H9 (cell line): ENCODE measurements at places on chromosomes 1 and 21. TPM values are rescaled to one million over a fixed set of nuclear protein-coding genes. Genes with fewer than 3 reads are reported as not detected.

- H3K4me1 ChIP-seq: no peaks in the 10 kb centered on the region
- H3K27ac ChIP-seq: no peak overlapping the region
- H3K36me3 ChIP-seq: no peaks in the 10 kb centered on the region
- H3K27me3 ChIP-seq: no peaks in the 10 kb centered on the region
- DNase-seq: no peak
Measured at GRCh38 chr1:88661188-88661587, 22.9 kb upstream of the PKN2 start.

DNA sequence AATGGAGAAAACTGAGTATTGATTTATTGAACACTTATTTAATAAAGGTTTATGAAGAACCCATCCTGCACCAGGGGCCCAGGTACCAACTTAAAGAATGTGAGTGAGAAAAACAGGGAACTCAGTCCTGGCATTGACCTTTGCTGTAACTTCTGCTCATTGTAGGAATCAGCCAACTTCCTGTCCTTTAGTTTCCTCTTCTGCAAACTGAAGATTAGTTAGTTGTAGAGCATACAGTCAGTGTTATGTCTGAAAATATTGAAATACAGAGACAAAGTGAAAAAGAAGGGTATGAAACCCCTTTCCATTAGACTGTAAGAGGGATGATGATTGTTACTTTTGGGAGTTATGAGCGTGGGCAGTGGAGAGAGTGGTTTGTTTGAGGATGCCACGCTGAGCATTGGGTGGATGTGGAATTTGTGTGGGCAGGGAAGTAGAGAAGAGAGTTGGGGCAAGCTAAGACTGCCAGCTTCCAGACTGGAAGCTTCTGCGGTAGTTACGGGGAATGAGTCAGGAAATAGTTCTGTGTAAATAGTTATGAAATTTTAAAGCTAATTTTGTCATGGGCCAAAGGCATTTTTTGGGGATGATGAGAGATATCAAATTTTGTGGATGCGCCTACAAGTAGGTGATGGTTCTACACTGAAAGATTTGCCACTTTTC lies 89.2 kb downstream of the GPR88 start:
- H3K27me3 ChIP-seq: no peaks in the 10 kb centered on the region
- no peak overlapping the region for H3K27ac ChIP-seq
- H3K36me3 ChIP-seq: no peaks in the 10 kb centered on the region
- no peaks in the 10 kb centered on the region for H3K4me1 ChIP-seq
- no peak overlapping the region for H3K4me3 ChIP-seq

DNA sequence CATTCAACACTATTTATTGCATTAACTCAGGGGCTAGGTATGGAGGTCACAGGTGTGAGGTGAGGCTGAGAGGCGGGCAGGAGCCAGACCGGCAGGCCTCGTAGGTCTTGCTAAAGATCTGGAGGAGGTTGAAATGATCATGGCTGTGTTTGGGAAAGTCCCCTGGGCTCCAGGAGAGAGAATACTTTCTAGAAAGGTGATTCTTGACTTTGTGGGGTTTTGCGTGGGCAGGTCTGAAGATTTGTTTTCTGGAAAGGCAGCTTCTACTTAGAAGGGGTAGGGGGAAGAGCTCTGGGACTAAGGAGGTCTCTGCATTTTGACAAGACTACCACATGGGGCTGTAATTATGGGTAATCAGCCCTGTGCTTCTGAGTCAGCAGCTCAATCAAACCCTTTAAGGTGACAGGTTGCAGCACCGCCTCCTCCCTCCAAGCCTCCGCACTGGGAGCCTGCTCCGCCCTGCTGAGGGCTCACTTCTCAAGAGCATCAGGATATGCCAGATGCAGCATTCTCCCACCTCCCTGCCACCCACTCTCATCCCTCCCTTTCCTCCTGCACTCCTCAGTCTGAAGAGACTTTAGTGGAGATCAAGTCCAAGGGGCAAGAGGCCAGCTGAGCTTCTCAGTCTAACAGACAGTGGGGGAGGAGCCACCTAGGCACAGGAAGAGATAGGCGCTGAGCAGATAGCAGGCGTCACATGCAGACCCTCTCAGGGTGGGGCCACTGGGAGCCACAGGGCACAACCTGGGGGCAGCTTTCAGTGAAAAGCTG lies 30.5 kb downstream of the SLC30A1 start:
- no peak overlapping the region for H3K27ac ChIP-seq
- H3K27me3 ChIP-seq: no peaks in the 10 kb centered on the region
- H3K4me3 ChIP-seq: no peak overlapping the region
- peak; percentile 56 for DNase-seq
- no peaks in the 10 kb centered on the region for H3K36me3 ChIP-seq
- H3K4me1 ChIP-seq: no peaks in the 10 kb centered on the region

- no peak overlapping the region for H3K4me3 ChIP-seq
- no peak overlapping the region for H3K27ac ChIP-seq
- H3K4me1 ChIP-seq: no peaks in the 10 kb centered on the region
Measured at GRCh38 chr1:156533568-156534220, 33.1 kb upstream of the MEF2D start.

DNA sequence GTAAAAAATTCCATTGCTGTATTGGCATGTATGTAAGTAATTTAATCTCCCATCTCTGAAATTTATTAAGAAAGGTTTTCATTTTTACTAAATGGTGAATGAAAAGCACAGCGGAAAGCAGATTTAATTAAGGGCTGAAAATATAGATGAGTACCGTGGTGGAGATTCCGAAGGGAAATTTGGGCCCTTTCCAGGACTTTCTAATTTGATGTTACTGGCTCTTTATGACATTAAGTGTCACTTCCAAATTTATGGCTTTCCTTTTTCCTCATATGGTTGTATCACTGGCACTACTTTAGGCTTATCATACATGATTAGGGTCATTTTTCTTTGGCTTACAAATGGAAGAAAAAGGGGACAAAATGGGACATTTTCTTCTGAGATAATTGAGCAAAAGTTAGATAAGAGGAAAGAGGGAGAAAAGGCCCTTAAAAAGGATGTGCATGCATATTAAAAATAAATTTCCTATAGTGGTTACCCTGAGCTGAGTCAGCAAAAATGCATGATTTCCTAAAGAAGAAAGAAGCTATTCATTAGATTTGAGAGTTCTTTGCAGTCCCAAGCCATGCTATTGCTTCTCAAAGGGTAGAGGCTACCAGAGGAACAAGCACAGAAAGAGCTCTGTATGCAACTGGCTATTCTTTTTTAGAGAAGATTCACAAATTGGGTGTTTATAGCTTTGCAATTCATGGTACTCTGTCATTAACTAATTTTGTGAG lies 74.9 kb upstream of the CNIH3 start:
- DNase-seq: no peak
- peaks cover 6% of the 10 kb centered on the region; the same call in 2 of the 3 replicates for H3K36me3 ChIP-seq
- peaks cover 2% of the 10 kb centered on the region; the same call in 1 of the 2 replicates for H3K4me1 ChIP-seq
- no peaks in the 10 kb centered on the region for H3K27me3 ChIP-seq
- no peak overlapping the region for H3K4me3 ChIP-seq

DNA sequence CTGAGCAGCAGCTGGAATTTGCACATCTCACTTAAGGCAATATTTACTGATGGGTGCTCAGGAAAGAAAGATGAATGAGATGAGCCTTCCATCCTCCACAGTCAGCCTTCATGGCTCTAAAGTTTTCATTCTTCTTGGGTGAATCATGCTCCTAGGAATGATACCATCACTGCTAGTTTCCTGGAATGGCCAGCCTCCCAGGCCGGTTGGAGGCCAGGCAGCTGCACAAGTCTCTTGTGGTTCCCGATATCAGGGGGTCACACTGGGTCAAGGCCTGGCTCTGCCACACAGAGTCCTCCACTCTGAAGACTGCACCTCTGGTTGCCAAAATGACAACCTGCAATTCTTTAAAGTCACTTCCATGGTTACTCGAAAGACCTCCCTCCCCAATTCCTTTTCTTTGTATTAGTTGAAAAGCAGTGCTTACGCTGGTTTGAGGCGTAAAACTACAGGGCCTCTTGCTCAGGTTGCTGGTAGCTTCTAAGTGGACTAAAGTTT lies 46.2 kb upstream of the PALMD start:
- H3K36me3 ChIP-seq: no peaks in the 10 kb centered on the region
- H3K27me3 ChIP-seq: no peaks in the 10 kb centered on the region
- H3K27ac ChIP-seq: no peak overlapping the region
- H3K4me3 ChIP-seq: no peak overlapping the region
- no peaks in the 10 kb centered on the region for H3K4me1 ChIP-seq

The GIPC2 gene
- total RNA-seq: 0.85 and 0.90 TPM in 2 replicates

DNA sequence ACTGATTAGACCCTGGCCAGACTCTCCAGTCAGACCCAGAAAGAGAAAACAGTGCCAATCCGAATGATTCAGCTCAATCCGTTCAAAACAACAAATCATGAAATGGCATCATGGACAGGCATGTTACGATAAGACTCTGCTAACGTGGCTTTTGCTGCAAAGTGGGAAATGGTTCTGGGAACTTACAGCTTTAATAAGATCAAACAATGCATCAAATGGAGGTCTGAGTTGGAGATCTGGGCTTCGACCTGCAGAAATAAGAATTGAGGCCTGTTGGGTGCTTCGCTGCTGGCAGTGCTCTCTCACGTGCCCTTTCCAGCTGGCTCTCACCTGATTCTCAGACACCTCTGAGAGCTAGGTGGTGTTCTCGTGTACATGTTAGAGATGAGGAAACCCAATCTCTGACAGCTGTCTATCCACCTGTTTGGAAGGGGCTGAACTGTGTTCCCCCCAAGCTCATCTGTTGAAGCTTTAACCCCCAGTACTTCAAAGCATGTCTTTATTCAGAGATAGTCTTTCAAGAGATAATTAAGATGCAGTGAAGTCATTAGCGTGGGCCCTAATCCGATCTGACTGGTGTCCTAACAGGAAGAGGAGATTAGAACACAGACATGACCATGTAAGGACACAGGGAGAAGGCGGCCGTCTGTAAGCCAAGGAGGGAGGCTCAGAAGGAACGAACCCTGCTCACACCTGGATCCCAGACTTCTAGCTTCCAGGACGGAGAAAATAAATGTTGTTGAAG lies 45.5 kb upstream of the ETS2 start:
- no peak overlapping the region for H3K27ac ChIP-seq
- no peak for DNase-seq
- H3K36me3 ChIP-seq: no peaks in the 10 kb centered on the region
- H3K27me3 ChIP-seq: no peaks in the 10 kb centered on the region
- no peak overlapping the region for H3K4me3 ChIP-seq

The HAO2 gene
- 0.13 and 0.61 TPM in 2 replicates for total RNA-seq

The GBP2 gene
- not detected in 2 replicates for total RNA-seq

- no peak for DNase-seq
- no peak overlapping the region for H3K4me3 ChIP-seq
- H3K27ac ChIP-seq: no peak overlapping the region
- no peaks in the 10 kb centered on the region for H3K27me3 ChIP-seq
- H3K4me1 ChIP-seq: no peaks in the 10 kb centered on the region
Measured at GRCh38 chr1:67952071-67952470, 98.4 kb downstream of the DIRAS3 start.

- H3K4me1 ChIP-seq: no peaks in the 10 kb centered on the region
- H3K4me3 ChIP-seq: no peak overlapping the region
Measured at GRCh38 chr21:29419422-29419821, 120.7 kb downstream of the BACH1 start.

GRCh38 chr1:12141163-12141850 lies 25.5 kb upstream of the TNFRSF1B start:
- no peak for DNase-seq
- H3K36me3 ChIP-seq: no peaks in the 10 kb centered on the region
- no peaks in the 10 kb centered on the region for H3K4me1 ChIP-seq
- no peak overlapping the region for H3K27ac ChIP-seq

The ENAH gene
- 284 and 285 TPM in 2 replicates for total RNA-seq

GRCh38 chr1:66207484-66207883 lies 326.5 kb upstream of the SGIP1 start:
- no peak overlapping the region for H3K27ac ChIP-seq
- no peaks in the 10 kb centered on the region for H3K4me1 ChIP-seq
- peaks cover 7% of the 10 kb centered on the region for H3K36me3 ChIP-seq
- DNase-seq: no peak

The TMPRSS3 gene
- total RNA-seq: 0.31 and 0.44 TPM in 2 replicates

- no peaks in the 10 kb centered on the region for H3K4me1 ChIP-seq
- H3K36me3 ChIP-seq: peaks cover 49% of the 10 kb centered on the region
- H3K4me3 ChIP-seq: no peak overlapping the region
- DNase-seq: no peak
- H3K27me3 ChIP-seq: no peaks in the 10 kb centered on the region
- no peak overlapping the region for H3K27ac ChIP-seq
Measured at GRCh38 chr1:52424231-52424636, 19.8 kb downstream of the PRPF38A start.

- H3K4me1 ChIP-seq: no peaks in the 10 kb centered on the region; the same call in 1 of the 2 replicates
- no peaks in the 10 kb centered on the region for H3K27me3 ChIP-seq
- DNase-seq: peak; percentile 78
- H3K4me3 ChIP-seq: no peak overlapping the region
Measured at GRCh38 chr1:26009796-26010447, 11.7 kb upstream of the EXTL1 start.

The NTNG1 gene
- total RNA-seq: 1.0 and 1.5 TPM in 2 replicates

The DMBX1 gene
- total RNA-seq: 2.3 and 2.5 TPM in 2 replicates

The KLF17 gene
- total RNA-seq: 0.09 TPM in 2 replicates

- no peak for DNase-seq
- no peaks in the 10 kb centered on the region for H3K27me3 ChIP-seq
- no peaks in the 10 kb centered on the region for H3K36me3 ChIP-seq
- no peak overlapping the region for H3K4me3 ChIP-seq
Measured at GRCh38 chr1:221788466-221788865, 46.6 kb upstream of the DUSP10 start.

DNA sequence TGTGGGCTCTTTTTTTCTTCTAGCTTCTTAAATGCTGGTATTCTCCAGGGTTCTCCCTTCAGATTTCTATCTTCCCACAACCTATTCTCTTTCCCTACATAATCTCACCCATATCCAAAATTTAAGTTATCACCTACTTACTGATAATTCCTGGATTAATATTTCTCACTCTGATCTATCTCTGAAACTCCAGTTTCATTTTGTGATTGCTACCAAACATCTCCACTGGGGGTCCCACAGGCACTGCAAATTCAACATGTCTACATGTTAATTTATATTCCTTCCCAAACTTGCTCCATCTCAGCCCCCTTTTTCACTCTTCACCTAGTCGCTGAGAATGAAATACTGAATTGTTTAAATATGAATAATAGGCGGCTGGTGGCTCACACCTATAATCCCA lies 9.9 kb upstream of the C1orf141 start:
- no peaks in the 10 kb centered on the region for H3K36me3 ChIP-seq
- H3K4me3 ChIP-seq: no peak overlapping the region
- DNase-seq: no peak
- H3K27me3 ChIP-seq: no peaks in the 10 kb centered on the region

- no peak overlapping the region for H3K4me3 ChIP-seq
- H3K4me1 ChIP-seq: no peaks in the 10 kb centered on the region; the same call in 1 of the 2 replicates
- DNase-seq: peak; percentile 73
- H3K27ac ChIP-seq: no peak overlapping the region
- no peaks in the 10 kb centered on the region for H3K36me3 ChIP-seq
Measured at GRCh38 chr1:232611834-232612233, 18.1 kb downstream of the SIPA1L2 start.

The ARHGEF10L gene
- 20.2 and 21.4 TPM in 2 replicates for total RNA-seq

The TIAM1 gene
- total RNA-seq: 22.4 and 23.1 TPM in 2 replicates

GRCh38 chr1:47023268-47024140 lies at the start of gene CYP4X1:
Gene CYP4X1, plus strand, starts transcription at chr1:47023669. Its CDS starts 149 bp downstream, at chr1:47023818.
- no peaks in the 10 kb centered on the region; the same call in 1 of the 2 replicates for H3K27me3 ChIP-seq
- H3K27ac ChIP-seq: no peak within 1 kb of the TSS
- DNase-seq: peak; percentile 62
- no peaks in the 10 kb centered on the region for H3K36me3 ChIP-seq
- H3K4me3 ChIP-seq: peak within 1 kb of the TSS; percentile 82
- H3K4me1 ChIP-seq: peaks cover 6% of the 10 kb centered on the region; the same call in 1 of the 2 replicates

The OR6N1 gene
- total RNA-seq: not detected in 2 replicates

The KLHDC9 gene
- 6.6 and 7.0 TPM in 2 replicates for total RNA-seq
